T-cell (primary cell): ENCODE measurements at places on chromosomes 5 and 9.

DNA sequence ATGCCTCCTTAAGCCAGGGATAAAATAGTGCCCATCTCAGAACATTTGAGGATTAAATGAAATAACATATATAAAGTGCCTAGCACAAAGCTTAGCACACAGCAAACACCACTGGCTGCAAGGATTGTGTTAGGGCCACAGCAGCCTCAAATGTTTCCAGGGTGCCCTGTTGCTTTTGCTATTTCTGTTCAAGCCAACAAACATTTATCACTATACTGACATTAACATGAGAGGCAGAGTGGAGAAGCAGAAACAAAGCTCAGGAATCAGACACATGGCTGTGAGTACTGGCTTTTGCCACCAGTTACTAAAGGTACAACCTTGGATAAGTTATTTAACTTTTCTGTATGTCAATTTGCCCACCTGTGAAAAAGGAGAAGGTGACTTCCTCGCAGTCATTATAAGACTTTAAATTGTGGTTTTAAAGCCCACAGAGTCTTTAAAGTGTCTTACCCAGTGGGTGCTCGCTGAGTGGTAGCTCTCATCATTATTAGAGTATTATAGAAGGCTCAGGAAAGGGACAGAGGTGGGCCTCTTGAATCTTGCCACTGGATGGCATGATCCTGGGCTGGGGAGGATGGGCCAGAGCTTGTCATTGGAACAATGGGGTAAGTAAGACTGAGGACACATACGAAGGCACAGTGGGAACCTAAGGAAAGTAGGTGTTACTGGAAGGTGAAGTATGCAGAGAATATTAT is 98.2 kb downstream of the MARCHF3 start:
- DNase-seq = no peak

GRCh38 chr5:109695005-109695926 is 5.5 kb downstream of the MAN2A1 start:
- no peak for DNase-seq

GRCh38 chr5:67299231-67299735 is 102.7 kb upstream of the CD180 start:
- DNase-seq = no peak

DNA sequence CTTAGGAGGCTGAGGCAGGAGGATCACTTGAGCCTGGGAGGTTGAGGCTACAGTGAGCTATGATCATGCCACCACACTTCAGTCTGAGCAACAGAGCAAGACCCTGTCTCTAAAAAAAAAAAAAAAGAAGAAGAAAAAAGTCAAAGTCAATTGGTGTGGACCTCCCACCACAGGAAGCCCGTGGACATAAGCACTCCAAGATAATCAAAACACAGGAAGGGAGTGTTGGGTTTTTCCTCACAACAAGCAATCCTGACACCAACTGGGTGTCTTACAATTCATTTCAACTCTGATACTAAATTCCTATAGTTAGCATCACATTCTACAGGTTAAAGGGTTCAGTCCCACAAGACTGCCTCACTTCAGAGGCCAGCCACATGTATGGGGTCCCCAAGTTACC is 70.7 kb downstream of the PDE6A start:
- DNase-seq = no peak

DNA sequence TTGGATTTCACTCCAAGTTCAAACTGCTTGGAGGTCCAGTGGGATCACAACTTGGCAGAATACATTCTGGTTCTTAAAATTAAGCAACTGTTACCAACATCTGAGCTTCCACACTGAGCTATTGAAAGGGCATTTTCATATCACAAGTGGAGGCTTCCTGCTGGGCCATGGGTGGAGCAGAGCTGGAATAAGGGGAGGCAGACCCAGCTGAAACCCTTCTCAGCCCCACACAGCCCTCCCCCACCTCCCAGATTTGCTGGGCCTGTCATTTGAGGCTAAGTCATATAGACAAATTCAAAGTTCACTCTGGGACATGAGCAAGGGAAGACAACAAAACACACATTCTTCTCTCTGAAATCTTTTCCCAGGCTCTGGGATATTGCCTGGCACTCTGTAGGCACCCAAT is 79.9 kb downstream of the ACTL7B start:
- no peak for DNase-seq

DNA sequence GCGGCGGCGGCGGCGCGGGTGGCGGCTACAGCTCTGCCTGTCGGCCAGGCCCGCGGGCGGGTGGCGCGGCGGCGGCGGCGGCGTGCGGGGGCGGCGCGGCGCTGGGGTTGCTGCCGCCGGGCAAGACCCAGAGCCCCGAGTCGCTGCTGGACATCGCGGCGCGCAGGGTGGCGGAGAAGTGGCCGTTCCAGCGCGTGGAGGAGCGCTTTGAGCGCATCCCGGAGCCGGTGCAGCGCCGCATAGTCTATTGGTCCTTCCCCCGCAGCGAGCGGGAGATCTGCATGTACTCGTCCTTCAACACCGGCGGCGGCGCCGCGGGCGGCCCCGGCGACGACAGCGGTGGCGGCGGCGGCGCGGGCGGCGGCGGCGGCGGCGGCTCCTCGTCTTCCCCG is 296 bp downstream of the ZSWIM6 start:
- peak; percentile 36 for DNase-seq

DNA sequence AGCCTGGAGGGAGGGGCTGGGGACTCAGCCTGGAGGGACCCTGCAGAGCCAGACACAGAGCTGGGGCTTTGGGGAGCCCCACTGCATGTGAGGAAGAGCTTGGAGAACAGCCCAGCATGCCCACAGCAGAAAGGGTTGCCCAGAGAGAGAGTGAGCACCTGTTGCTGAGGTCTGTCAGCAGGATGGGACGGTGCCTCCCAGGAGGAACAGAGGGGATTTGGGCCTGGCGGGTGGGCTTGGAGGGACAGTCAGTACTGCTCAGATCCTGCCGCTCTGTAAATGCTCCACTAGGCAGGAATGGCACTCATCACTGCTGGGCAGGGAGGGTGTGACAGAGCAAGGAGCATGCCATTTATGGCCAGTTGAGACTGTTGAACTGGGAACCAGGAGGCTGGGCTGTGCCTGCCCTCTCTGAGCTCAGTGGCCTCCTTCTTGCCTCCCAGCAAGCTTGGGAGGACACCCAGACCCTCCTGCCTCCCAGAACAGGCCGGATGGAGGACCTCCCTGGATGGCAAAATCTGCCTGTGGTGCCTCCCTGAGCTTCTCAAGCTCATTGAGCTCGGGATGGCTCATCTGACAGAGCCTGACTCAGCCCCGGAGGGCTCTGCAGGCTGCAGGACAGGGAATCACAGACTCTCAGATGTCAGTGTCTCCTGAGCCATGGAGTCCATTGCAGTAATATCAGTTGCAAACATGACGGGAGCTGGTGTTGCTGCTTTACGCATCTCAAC is 786 bp upstream of the HRCT1 start:
- no peak for DNase-seq

- no peak for DNase-seq
Measured at GRCh38 chr5:15601274-15601673, 101.3 kb downstream of the FBXL7 start.
